BJ (cell line): ENCODE measurements at places on chromosomes 3 and 15. TPM values are rescaled to one million over a fixed set of nuclear protein-coding genes. Genes with fewer than 3 reads are reported as not detected.

DNA sequence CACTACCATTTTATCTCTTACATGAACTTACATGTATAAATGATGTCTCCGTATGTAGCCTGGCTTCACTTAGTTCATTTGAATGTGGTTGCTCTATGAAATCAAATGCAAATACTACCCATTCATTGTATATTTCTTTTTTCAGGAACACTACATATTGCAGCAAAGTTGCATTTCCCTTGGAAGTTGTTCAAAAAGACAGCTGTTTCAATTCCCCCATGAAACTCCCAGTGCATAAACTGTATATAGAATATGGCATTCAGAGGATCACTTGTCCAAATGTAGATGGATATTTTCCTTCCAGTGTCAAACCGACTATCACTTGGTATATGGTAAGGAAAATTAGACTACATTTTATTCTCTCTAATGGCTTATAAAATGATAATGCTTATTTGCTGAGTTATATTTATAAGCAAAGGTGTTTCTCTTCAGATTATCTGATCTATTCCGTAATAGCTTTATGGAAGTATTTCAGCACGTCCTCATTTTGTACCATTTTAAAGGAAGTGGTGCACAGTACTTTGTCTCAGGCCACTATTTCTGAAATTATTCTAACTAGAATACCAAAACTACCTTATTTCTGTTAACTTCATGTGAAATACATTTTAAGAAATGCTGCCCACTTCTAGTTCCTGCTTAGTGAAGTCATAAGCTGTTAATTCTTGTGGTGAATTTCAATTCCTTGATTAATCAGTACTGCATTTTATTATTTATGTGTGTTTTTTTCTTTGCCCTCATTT lies 95.1 kb downstream of the IL1RAP start:
- DNase-seq = no peak

- DNase-seq = no peak
Observed at GRCh38 chr15:50909010-50909317, 481 bp downstream of the AP4E1 start.

GRCh38 chr3:186194451-186194811 lies 85.5 kb upstream of the ETV5 start:
- DNase-seq = no peak

The GPR149 gene
- not detected in 2 replicates for polyA plus RNA-seq

DNA sequence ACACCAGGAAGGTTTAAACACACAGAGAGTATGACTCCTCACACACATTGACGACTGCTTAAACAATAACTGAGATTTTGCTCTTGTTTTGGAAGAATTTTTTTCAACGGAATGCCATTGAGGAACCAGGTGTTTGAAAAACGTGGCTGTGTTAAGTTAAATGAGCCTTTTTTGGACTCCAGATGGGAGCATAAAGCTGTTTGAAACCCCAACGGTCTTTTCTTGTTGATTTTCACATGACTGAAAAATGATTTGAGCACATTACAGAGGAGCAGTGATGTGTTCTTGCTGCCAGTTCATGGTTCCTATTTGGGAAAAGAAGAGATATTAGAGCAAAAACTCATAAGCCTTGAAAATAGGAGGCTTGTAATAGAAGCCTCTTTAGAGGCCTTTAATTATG lies 97.8 kb upstream of the SELENOK start:
- no peak for DNase-seq

DNA sequence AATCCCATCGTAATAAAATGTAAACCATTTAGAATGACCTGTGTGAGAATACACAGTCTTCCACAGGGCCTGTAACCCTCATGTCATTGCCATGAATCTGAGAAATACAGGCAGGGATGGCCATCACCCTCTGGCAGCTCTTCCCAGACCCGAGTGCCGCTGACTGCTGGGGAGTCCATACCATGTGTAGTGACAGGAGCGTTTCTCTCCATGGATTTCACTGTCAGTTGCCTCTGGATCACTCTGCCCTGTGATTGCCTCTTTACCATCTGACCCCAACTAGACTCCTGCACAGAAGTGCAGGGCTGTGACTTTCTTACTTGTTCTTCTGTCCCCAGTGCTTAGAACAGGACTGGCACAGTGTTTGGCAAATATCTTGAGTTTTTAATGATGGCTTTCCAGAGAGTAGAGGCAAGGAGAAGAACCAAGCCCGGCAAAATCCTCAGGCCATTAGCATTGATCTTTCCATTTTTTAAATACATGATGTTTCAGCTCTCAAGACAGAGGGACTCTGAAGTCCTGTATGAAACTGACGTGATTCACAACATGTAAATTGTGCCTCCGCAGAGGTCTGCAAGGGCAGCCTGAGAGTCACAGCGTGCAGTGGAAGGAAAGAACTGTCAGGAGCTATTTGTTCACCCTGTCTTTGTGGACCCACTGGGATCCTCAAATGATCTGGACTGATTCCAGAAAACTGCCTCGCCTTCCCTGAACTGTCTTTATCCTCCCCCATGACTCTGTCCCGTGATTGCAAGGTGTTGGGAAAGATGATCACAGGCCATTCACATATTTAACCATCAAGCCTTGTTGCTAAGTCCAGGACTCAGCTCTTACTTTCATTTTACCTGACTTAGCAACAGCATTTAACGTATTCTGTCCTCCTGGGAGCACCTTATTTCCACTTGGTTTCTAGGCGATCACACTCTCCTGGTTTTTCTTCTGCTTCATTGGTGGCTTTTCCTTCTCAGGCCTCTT lies 354.9 kb downstream of the EPHB1 start:
- DNase-seq = no peak

The MINAR1 gene
- 0.37 and 0.43 TPM in 2 replicates for polyA plus RNA-seq

GRCh38 chr3:118101891-118102290 lies 932.8 kb downstream of the IGSF11 start:
- DNase-seq = no peak

The FOXL2 gene
- polyA plus RNA-seq = 0.04 and 0.05 TPM in 2 replicates

DNA sequence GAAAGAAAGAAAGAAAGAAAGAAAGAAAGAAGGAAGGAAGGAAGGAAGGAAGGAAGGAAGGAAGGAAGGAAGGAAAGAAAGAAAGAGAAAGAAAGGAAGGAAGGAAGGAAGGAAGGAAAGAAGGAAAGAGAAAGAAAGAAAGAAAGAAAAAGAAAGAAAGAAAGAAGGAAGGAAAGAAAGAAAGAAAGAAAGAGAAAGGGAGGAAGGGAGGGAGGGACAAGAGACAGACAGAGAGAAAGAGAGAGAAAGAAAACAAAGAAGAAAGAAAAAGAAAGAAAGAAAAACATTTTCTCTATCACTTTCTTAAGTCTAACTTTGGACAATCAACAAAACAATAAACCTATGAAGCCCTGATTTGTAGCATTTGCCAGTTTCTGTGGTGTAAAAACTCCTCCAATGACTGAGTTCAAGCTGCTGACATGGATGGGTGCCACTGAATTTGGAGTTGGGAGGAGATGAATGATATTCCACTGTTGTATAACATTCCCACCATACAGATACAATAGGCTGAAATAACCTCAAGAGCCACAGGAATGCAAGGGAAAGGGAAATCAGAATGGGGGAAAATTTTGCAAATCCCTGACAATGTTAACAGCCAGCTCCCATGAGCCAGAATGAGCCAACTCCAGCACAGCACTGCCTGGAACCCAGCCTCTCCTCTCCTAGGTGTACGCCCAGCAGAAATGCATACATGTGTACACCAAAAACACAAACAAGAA lies 15.0 kb upstream of the RTP3 start:
- DNase-seq = no peak

GRCh38 chr15:100759106-100759505 lies 120.5 kb upstream of the ALDH1A3 start:
- DNase-seq = peak; percentile 69

The GPR160 gene
- 0.09 and 0.29 TPM in 2 replicates for polyA plus RNA-seq

The A4GNT gene
- not detected in 2 replicates for polyA plus RNA-seq

- no peak for DNase-seq
Observed at GRCh38 chr15:28001641-28002040, 97.5 kb downstream of the OCA2 start.

- DNase-seq = no peak
Observed at GRCh38 chr3:45771166-45771775, 25.1 kb downstream of the SLC6A20 start.

- DNase-seq = no peak
Observed at GRCh38 chr3:47412453-47412756, 31.6 kb downstream of the PTPN23 start.

DNA sequence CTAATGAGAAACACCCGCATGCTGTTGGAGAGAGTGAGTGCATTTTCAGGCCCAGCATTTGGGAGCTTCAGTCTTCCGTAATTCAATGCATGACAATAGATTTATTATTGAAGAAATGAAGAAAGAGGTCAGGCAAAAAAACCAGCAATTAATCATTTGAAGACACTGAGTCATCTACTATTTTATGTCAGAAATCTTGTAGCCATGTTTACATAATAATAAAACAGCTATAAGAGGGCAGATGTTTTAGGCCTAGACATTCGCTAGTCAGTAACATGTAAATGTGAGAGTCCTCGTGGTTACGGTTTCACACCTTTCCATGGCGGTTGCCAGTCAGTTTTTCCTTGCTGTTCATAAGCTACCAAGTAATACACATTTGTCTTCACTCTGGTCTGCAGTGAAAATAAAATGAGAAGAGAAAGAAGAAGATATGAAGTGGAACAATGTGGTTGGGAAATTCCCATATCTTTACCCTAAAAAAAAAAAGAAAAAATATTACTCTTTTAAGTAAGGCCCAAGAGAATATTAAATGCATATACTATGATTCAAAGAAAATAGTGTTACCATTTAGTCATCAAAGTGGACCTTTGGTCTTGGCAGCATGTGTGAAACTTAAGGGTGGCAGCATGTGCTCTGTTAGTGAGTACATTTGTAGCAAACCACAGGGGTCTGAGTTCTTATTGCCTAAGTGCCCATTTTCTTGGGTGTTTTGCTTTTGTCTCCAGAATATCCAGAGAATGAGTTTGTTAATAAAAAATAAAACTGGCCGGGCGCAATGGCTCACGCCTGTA lies 140.5 kb upstream of the TBL1XR1 start:
- no peak for DNase-seq

DNA sequence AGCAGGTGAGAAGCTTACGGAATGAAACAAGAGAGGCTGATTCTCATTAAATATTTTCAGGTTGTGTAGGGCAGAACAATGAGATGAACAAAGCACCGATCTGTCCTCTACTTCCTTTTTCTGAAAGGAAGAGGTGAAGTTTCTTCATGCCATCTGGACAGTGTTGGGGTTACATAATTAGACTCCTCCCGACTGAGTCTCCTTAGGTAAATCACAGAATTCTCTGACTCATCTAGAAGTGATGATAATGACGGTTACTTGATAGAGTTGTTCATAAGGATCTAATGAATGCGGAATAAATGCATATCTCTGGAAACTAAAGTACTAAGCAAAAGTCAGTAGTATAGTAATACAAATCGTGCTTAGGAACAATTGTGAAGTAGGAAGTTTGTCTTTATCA lies 21.2 kb downstream of the CRTC3 start:
- DNase-seq = no peak

The ITGB5 gene
- 223 and 393 TPM in 2 replicates for polyA plus RNA-seq

- DNase-seq = no peak
Observed at GRCh38 chr15:70504988-70505387, 258.4 kb downstream of the UACA start.

DNA sequence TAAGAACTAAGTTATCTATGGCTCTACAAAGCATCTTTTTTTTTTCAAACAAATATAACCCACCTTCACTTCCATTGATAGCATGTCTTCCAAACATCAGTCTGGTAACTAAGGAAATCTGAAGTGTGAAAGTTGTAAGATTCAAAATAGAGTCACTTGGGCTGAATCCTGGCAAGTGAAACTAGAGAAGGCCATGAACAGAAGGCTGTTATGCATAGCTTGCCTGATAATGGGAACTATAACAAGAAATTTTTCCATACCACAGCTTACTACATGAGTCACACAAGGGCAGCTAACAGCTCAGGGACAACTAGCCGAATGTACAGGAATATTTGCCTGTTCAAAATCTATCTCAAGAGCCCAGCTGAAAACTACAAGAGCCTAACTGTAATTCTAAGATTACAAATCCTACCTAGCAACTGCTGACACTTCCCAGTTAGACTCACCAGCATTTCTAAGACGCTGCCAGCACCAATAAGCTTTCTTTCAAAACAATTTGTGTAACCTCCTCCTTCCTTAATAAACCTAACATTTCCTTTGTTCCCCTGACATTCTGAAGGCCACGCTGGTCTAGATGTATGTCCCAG lies 1066.5 kb downstream of the PLOD2 start:
- peak; percentile 3 for DNase-seq

- DNase-seq = no peak
Observed at GRCh38 chr3:128992926-128993460, 883 bp downstream of the CFAP92 start.

The SMAD6 gene
- polyA plus RNA-seq = 2.5 and 3.8 TPM in 2 replicates

DNA sequence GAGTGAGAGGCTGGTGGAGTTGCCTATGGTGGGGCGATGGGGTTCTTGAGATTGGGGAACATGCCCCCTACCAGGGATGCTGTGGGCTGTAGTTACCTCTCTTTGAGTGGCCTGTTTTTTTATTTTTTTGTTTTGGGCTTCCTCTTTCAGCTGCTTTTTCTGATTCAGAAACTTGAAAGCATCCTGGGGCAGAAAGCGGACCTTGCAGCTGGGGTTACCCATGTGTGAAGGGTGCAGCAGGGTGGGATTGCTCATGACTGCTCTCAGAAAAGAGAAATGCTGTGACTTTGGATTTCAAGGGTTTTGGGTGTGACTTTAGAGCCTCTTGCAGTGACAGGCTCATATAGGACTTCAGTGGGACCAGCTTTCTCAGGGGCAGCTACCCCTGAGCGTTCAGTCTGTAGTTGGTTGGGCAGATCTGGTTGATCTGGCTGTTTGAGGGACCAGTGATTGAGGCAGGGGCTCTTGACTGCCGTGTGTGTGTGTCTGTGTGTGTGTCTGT lies 1.8 kb downstream of the LIMD1 start:
- DNase-seq = no peak

The TTLL13 gene
- 0.04 and 0.05 TPM in 2 replicates for polyA plus RNA-seq

- no peak for DNase-seq
Observed at GRCh38 chr15:43483297-43484128, 9.4 kb downstream of the TP53BP1 start.

DNA sequence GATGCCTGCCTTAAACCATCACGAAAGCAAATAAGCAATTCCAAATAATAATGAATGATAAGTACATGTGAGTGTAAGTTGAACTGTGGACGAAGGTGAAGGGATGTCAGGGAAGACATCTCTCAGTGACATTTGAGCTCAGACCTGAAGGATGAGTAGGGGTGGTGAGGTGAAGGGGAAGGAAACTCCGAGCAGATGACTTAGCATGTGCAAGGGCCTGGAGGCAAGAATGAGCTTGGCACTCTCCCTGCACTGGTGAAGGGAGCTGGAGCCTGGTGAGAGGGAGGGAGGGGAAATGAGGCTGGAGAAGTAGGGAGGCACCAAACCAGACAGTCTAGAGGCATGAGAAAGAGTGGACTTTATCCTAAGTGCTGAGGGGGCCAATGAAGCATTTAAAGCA lies 84.3 kb downstream of the MTHFS start:
- no peak for DNase-seq

The SLC24A5 gene
- not detected in 2 replicates for polyA plus RNA-seq
